Substantia nigra (tissue), 51 donors: ENCODE measurements at places on chromosomes 5 and 9.
A peak's percentile ranks its signal among the peaks of the same experiment; 100 is the strongest.

DNA sequence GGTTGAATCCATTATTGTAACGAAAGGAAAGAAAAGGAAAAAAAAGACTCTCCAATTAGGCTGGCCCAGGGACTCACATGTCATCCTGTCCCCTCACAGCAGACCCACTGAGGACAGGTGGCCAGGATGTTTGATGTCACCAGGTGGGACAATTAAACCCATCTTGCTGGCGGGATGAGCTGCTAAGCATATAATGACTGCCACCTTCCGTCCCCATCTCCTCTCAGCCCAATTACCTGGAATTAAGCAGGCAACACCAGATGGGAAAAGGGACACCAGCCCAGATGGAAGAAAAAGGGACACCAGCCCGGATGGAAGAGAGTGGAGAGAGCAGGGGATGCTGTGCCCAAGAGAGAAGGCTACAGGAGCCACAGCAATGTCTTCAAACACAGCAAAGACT lies 116.6 kb upstream of the SARDH start:
- DNase-seq, result no peak

GRCh38 chr9:126613651-126614050 lies at the start of gene LMX1B:
Gene LMX1B, plus strand, starts transcription at chr9:126613928. Its CDS starts 522 bp downstream, at chr9:126614450.
- DNase-seq, result no peak

- no peak for DNase-seq
Observed at GRCh38 chr9:80926611-80927010, 762.7 kb downstream of the TLE1 start.

DNA sequence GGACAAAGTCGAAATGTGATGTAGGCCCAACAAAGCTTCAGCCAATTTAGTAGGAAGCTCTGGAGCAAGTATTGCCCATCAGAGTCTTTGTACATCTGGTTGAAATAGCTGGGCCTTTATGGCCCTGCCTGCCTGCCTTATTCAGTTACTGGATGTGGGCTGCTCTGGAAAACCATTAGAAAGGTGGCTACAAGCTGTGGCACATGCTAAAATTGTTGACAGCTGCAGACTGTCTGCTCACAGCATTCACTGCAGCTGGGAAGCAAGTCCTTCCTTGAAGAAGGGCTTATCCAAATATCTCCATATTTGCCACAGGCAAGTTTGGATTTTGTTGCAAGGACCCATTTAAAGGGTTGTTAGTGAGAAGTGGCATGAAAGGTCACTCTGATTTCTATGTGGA lies 24.4 kb downstream of the SMIM15 start:
- DNase-seq, result no peak

DNA sequence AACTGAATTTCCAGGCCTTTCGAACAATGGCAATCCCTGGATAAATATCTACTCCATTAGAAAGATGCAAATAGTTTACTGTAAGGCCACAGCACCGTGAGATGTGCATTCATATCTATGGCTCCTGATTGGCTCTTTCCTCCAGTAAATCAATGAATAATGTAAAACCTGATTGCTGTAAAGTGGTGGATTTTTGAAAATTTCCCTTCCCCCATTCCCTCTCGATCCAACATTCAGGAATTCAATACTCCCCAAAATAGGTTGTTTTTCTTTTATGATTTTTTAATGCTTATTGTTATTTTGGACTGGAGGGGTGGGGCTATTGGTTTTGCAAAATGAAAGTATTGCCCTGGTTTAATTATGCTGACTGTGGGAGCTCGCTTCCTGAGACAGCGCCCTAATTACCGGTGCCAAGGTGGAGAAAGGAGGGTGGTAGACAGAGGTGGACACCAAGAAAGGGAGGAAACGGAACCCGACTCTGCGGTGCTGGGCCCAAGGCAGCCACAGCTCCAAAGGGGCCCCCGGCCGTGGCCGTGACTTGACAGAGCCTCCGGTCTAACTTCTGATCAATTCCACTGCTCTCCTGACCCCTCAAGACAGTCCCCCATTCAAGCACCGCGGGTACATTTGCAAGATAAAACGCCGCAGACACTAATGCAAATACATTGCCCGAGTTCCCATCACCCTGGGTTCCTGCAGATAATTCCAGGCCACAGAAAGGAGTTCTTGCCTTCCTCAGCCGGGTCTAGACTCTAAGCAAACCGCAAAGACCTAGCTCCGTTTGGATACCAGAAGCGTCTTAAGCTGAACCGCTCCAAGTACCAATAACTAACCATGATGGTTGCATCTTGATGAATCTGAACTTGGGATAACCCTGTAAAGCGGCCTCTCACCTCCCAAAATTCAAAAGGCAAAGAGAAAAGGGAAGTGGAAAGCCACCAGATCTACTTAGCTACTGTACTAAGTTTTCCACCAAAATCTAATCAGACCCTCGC lies 211.2 kb downstream of the MEF2C start:
- DNase-seq, result no peak

DNA sequence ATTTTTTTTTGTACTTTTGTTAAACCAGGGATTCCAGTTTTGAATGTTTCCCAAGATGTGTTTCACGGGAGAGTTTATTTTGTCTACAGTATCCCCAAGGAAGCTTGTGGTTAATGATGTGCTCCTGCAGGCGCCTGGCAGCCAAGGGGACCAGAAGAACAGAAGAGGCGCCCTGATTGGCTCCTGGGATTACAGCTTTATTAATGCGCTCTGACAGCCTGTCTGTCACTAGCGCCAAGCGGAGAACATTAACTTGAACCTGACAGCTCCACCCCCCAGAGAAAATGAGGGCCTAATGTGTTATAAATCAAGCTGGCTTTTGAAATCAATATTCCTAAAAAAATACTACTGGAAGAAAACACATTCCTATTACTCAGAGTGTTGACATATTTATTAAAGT lies 5.0 kb upstream of the FBXL7 start:
- no peak for DNase-seq

- no peak for DNase-seq
Observed at GRCh38 chr9:98899408-98900056, 44.2 kb upstream of the COL15A1 start.

DNA sequence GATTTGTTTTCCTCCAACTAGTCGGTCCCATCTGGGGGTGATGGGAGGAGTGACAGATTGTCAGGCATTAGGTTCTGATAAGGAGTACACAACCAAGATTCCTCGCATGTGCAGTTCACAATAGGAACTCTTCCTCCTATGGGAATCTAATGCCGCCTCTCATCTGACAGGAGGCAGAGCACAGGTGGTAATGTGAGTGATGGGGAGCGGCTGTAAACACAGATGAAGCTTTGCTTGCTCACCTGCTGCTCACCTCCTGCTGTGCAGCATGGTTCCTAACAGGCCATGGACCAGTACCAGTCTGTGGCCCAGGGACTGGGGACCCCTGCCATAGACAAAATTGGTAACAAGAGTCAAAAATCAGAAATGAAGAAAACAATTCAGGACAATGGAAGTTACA lies 173.3 kb upstream of the HMHB1 start:
- no peak for DNase-seq

DNA sequence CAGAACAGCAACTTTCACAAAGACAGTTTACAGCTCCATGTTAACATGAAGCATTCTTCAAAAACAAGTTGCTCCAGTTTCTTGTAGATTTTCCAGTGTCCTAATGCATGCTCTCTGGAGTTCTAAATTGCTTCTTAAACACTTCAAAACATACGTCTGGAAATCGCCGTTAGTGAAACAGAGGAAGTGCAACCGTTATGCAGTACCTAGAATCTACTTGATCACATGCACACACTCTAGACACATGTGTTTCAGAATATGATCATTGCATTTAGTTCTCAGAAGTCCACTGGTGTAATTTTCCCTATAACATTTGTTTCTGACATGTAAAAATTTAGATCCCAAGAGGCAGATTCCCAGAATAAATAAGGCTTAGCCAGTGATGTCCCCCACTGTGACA lies 41.1 kb upstream of the RUFY1 start:
- DNase-seq, result no peak

DNA sequence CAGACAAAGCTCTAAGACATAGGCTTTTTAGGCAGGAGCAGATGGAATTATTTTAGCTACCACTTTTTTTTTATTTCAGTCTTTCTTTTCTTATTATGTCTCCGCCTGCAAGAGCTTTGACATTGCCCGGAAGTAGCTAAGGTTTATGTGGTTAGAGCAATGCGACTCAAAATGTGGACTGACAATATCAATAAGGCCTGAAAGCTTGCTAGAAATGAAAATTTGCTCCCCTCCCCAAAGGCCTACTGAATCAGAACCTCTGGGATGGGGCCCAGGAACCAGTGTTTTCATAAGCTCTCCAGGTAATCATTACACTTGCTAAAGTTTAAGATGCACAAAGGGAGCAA lies 81.3 kb downstream of the SUSD1 start:
- no peak for DNase-seq

DNA sequence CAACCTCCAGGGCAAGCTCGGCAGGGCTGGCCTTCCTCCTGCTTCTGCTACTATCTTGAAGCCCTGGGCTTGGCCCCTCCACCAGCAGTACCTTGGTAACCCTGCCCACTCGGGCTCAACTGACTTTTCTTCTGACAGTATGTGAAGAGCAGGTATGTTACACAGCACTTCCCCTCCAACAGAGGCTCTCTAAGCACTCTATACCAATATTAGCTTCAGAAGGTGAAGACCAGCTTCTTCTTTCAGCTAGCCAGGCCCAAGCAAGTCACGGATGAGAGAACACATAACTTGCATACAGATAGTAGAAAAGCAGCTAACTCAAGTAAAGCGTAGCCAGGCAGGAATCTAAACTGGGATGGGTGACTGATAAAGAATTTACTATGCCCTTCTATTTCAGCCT lies 64.3 kb downstream of the FEM1C start:
- no peak for DNase-seq

DNA sequence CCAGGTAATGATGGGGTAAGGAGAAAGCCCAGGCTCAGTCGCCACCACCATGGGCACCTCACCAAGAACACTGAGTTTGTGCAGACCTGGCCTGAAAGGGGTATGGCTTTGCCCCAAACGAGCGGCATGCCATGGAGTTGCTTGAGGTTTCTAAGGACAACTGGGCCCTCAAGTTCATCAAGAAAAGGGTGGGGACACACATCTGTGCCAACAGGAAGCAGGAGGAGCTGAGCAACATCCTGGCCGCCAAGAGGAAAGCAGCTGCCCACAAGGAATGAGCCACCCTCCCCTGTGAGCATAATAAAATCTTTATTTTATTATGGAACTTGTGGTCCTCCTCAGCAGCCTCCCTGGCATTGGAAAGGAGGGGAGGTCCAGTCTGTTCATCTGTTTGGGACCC lies 23.8 kb downstream of the CD14 start:
- DNase-seq, result no peak

GRCh38 chr5:76723266-76723665 lies 7.3 kb downstream of the F2R start:
- no peak for DNase-seq

DNA sequence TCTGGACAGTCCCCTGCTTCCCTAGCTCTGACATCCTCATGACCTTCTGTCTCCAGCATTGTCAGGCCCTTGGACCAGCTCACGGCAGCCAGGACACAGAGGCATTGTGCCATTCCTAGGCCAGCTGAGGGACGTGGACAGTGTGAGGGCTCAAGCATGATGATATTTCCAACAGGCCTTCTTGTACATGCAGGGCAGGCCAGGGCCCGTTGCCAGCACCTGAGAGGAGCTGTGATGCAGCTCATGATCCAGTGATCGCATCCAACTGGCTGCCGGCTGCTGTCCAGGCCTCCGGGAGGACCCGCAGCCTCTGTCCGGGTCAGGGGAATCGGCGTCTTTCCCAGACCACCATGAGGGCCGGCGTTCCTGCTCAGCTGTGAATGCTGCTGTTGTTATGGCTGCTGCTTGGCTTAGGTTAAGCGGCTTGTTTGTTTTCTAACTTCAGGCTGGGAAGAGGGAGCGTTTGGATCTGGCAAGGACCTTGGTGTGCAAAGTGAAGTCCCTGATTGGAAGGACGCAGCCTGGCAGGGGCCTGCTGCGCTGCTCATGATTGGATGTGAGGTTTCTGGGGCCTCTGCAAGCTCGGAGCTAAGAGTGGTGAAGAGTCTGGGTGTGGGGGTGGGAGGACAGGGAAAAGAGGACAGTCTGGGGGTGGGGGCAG lies 53.8 kb downstream of the PDZD2 start:
- peak; percentile 53 for DNase-seq

GRCh38 chr5:176888016-176888864 lies 10.9 kb downstream of the HK3 start:
- DNase-seq, result no peak

- DNase-seq, result no peak
Observed at GRCh38 chr9:107631788-107632187, 142.2 kb upstream of the KLF4 start.

GRCh38 chr5:139038613-139039305 lies 159.4 kb downstream of the SIL1 start:
- no peak for DNase-seq

- DNase-seq, result no peak
Observed at GRCh38 chr9:101527066-101527465, 6.6 kb upstream of the RNF20 start.

- DNase-seq, result no peak
Observed at GRCh38 chr9:34570809-34571480, 18.6 kb downstream of the CNTFR start.

DNA sequence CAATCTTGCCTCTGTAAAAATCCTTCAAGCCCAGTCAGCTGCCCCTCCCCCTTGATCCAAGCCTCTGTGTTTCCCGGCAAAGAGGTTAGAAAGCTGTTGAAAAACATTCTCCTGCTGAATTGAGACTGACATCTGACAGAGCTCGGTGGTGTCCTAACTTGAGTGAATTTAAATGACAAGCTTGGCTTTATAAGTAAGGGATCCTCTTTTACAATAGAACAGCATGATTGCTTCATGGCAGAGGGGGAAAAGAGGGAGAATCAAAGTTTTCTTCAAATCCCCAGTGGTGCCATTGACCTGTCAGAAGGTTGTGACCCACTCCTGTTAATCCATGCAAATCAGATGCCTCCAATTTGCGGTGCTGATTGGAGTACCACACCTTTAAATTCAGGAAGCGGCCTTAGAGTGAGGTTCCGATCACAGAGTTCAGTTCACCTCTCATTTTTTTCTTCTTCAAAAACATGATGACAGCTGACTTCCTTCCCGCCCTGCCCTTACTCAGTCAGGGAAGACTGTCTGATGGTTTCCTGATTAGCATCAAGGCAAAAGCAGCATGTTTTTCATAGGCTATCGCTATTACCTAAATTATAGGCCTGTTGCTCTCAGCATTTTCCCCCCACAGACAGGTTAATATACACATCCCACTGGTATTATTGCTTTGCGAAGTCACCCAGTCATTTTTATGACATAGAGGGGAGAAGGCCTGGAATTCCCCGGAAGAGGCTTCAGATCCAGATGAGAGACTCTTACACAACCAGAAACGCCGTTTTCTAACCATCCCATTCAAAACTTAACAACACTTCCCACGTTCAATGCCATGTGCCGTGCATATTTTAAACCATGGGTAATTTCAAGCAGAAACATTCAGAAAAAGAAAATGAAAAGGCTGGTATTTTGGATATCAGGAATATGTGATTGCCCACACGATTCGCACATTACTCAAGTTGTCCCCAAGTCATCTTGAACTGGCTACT lies 141.4 kb downstream of the EBF1 start:
- DNase-seq, result no peak

GRCh38 chr9:125992557-125992956 lies 245.4 kb downstream of the PBX3 start:
- DNase-seq, result no peak
